GM23248 (cell line): ENCODE measurements at places on chromosomes 6 and 20. TPM values are rescaled to one million over a fixed set of nuclear protein-coding genes. Genes with fewer than 3 reads are reported as not detected.

- no peaks in the 10 kb centered on the region for H3K27me3 ChIP-seq
- peak; percentile 69 for DNase-seq
- no peaks in the 10 kb centered on the region for H3K36me3 ChIP-seq
- H3K4me1 ChIP-seq = peaks cover 61% of the 10 kb centered on the region
- no peak overlapping the region for H3K4me3 ChIP-seq
Observed at GRCh38 chr6:113634352-113635163, 222.6 kb upstream of the MARCKS start.

DNA sequence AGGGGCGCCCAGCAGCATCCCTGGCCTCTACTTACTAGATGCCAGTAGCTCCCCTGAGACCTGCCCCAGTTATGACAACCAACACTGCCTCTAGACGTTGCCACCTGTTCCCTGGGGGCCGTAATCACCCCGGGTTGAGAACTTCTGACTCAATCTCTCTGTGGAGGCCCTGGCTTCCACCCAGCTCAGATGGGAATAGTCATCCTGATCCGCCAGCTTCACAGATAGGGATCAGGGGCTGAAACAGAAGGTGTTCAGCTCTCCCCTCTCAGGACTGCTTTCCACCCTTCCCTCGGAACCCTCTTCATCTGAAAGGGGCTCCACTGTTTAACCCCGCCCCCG lies 3.3 kb downstream of the CAPN11 start:
- no peaks in the 10 kb centered on the region for H3K36me3 ChIP-seq
- no peak overlapping the region for H3K27ac ChIP-seq
- no peak overlapping the region for H3K4me3 ChIP-seq
- 0 out of 2 replicates have a peak, but pooled peaks cover 9% of the 10 kb centered on the region for H3K4me1 ChIP-seq
- DNase-seq = peak; percentile 91

DNA sequence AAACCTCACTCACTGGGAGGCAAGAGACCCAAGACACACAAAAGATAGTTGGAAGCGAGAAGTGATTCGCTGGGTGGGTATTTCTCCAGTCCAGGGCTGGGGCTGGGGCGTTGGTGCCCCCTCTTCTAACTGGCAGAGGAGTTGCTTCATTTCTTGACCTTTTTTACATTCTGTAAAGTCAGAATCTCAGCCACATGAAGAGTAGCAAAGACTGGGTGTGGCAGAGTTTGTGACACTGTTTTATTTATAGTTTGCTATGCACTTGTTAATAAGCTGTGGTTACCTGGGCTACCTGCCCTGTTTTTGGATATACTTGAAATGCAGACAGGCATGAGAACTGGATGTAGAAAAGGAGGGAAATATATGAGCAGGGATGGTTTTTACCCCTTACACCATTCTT lies 42.3 kb downstream of the IL20RA start:
- no peaks in the 10 kb centered on the region for H3K4me1 ChIP-seq
- DNase-seq = no peak
- no peaks in the 10 kb centered on the region for H3K36me3 ChIP-seq
- H3K27me3 ChIP-seq = no peaks in the 10 kb centered on the region; the same call in 1 of the 2 replicates

- peak overlapping the region; percentile 94 for H3K27ac ChIP-seq
- DNase-seq = peak; percentile 90
- H3K4me1 ChIP-seq = peaks cover 79% of the 10 kb centered on the region
- no peaks in the 10 kb centered on the region for H3K36me3 ChIP-seq
- no peak overlapping the region for H3K4me3 ChIP-seq
Observed at GRCh38 chr20:47357296-47358038, 968 bp upstream of the ZMYND8 start.

- H3K27me3 ChIP-seq = no peaks in the 10 kb centered on the region
- no peak for DNase-seq
- no peak overlapping the region for H3K4me3 ChIP-seq
- H3K36me3 ChIP-seq = no peaks in the 10 kb centered on the region
Observed at GRCh38 chr6:65524232-65524631, 182.8 kb downstream of the EYS start.

- H3K27ac ChIP-seq = no peak overlapping the region
- H3K36me3 ChIP-seq = no peaks in the 10 kb centered on the region
- peaks cover 43% of the 10 kb centered on the region for H3K4me1 ChIP-seq
- H3K27me3 ChIP-seq = no peaks in the 10 kb centered on the region
Observed at GRCh38 chr6:3916211-3916610, 67.0 kb downstream of the FAM50B start.

DNA sequence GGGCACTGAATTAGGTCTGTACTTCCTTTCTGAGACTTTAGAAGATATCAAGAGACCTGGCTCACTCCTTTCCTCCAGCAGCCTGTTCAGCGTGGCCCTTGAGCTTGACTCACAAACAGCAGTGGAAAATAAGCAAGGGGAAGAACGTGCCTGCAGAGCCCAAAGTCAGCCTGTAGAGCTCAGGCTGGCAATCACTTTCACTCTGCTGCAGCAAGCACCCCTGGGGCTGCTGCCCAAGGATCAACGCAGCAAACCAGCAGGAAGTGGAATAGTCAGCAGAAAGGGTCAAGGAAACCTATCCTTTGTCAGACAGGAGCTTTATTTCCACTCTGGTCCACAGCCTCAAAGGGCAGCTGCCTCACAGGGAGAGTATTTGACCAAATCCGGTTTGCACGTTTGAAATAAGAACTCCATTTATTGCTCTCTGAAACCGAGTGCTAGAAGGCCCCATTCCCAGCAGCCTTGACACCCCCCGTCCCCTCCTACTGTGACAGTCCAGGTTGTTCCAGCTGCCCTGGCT lies 77.4 kb downstream of the PRDM1 start:
- H3K4me3 ChIP-seq = peak overlapping the region; percentile 57
- H3K36me3 ChIP-seq = no peaks in the 10 kb centered on the region
- H3K27me3 ChIP-seq = no peaks in the 10 kb centered on the region
- DNase-seq = peak; percentile 92

DNA sequence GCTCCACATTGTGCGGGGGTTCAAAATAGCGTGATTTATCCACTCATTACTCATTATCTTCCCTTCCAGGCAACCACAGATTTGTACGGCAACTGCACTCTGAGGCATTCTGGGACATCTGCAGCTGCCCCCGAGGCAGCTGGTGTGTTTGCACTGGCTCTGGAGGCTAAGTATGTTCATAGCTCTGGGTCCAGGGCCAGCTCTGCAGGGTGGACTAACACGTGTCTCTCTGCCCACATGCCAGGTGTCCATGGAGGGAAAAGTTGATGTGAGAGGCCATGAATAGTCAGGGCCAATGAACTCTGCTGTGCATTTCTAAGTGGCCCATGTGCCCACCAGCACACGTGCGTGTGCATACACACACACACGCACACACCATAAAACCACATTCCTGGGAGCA lies 74.9 kb downstream of the BFSP1 start:
- H3K4me3 ChIP-seq = no peak overlapping the region
- no peaks in the 10 kb centered on the region for H3K4me1 ChIP-seq
- H3K36me3 ChIP-seq = no peaks in the 10 kb centered on the region
- no peak overlapping the region for H3K27ac ChIP-seq
- peaks cover 10% of the 10 kb centered on the region; the same call in 1 of the 2 replicates for H3K27me3 ChIP-seq

- no peak for DNase-seq
- no peaks in the 10 kb centered on the region; the same call in 1 of the 2 replicates for H3K36me3 ChIP-seq
- no peak overlapping the region for H3K4me3 ChIP-seq
Observed at GRCh38 chr6:130922922-130923321, 95.7 kb downstream of the SMLR1 start.

DNA sequence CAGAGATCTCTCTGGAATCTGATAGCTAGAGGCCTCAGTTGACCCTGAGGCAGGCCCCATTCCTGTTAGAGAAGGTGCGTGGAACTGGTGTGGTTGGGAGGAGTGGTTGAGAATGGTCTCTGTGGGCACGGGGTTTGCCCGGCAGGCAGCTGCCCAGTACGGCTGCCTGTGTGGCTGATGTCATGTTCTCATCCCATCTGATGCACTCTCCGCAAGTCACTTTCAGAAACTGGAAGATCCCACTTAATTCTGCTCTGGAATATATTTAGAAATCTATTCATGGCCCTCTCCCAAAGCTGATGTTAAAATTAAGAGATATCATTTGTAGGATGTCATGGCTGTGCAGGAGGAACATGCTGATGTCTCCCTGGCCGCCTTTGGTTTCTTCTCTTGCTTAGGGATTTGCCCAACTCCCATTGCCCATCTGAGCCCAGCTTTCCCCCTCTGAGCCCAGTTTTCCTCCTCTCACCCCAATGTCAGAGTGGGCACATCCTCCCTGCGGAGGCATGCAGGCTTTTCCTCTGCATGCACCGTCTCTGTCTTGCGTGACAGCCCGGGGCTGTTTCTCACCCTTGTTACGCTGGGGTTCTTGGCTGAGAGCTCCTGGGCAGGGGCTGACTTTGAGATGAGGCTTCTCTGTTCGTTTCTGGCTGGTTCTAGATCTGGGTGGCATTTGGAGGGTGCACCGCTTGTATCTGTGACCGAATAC lies 21.0 kb downstream of the PHACTR3 start:
- H3K36me3 ChIP-seq = no peaks in the 10 kb centered on the region
- no peak for DNase-seq
- no peak overlapping the region for H3K4me3 ChIP-seq
- H3K27ac ChIP-seq = no peak overlapping the region

PPP1R3G gene
- polyA plus RNA-seq = 0.84 and 0.85 TPM in 2 replicates

TMC2 gene
- not detected in 2 replicates for polyA plus RNA-seq

LRRC73 gene
- polyA plus RNA-seq = 0.41 and 1.0 TPM in 2 replicates

KIF3B gene
- 8.4 and 8.8 TPM in 2 replicates for polyA plus RNA-seq

SLC32A1 gene
- polyA plus RNA-seq = not detected in 2 replicates

OOEP gene
- not detected in 2 replicates for polyA plus RNA-seq
